ENCODE measurements at places on chromosomes 5 and 9. TPM values are rescaled to one million over a fixed set of nuclear protein-coding genes. Genes with fewer than 3 reads are reported as not detected.

RLN1 gene
- total RNA-seq: not detected

SGCD gene
- 0.76 TPM for total RNA-seq

SLC36A3 gene
- not detected for total RNA-seq

PCDHA9 gene
- total RNA-seq: under 0.01 TPM

SPAAR gene
- total RNA-seq: not detected

SHISAL2B gene
- not detected for total RNA-seq

PPP6C gene
- total RNA-seq: 19.5 TPM

SLC36A2 gene
- not detected for total RNA-seq

FAM240B gene
- total RNA-seq: 0.13 TPM

PSMD5 gene
- 26.6 TPM for total RNA-seq

ZNF483 gene
- 2.3 TPM for total RNA-seq

PCDHB4 gene
- total RNA-seq: 0.13 TPM

DOLPP1 gene
- total RNA-seq: 22.3 TPM

DPYSL3 gene
- total RNA-seq: 275 TPM

Measured in mesangial cell (primary cell).